HS-27A (cell line): ENCODE measurements at places on chromosomes 3 and 15.

- no peak for DNase-seq
These were observed 51.9 kb downstream of the HOMER2 start for GRCh38 chr15:82900511-82901060.

- DNase-seq: no peak
These were observed 87.4 kb upstream of the ADAMTS17 start for GRCh38 chr15:100429116-100429728.

- DNase-seq: no peak
These were observed 46.8 kb downstream of the PDHB start for GRCh38 chr3:58386626-58387365.

- DNase-seq: peak; percentile 54
These were observed at the start of gene NEO1 for GRCh38 chr15:73051807-73052652. Gene NEO1, plus strand, starts transcription at chr15:73052463. Its CDS starts 213 bp downstream, at chr15:73052676.

- no peak for DNase-seq
These were observed 85.5 kb downstream of the LIPC start for GRCh38 chr15:58517252-58517681.

GRCh38 chr15:42273900-42274701 is 868 bp upstream of the TMEM87A start:
- peak; percentile 39 for DNase-seq

- no peak for DNase-seq
These were observed 5.6 kb upstream of the MAGEF1 start for GRCh38 chr3:184717399-184717983.

GRCh38 chr15:60932051-60932915 is 296.8 kb downstream of the RORA start:
- DNase-seq: peak; percentile 99

- DNase-seq: no peak
These were observed 4.7 kb downstream of the FOXL2 start for GRCh38 chr3:138942271-138942670.
